ENCODE measurements at places on chromosomes 5 and 9.

GRCh38 chr5:133106761-133107572 is 55.2 kb downstream of the HSPA4 start:
- DNase-seq = peak; percentile 82

DNA sequence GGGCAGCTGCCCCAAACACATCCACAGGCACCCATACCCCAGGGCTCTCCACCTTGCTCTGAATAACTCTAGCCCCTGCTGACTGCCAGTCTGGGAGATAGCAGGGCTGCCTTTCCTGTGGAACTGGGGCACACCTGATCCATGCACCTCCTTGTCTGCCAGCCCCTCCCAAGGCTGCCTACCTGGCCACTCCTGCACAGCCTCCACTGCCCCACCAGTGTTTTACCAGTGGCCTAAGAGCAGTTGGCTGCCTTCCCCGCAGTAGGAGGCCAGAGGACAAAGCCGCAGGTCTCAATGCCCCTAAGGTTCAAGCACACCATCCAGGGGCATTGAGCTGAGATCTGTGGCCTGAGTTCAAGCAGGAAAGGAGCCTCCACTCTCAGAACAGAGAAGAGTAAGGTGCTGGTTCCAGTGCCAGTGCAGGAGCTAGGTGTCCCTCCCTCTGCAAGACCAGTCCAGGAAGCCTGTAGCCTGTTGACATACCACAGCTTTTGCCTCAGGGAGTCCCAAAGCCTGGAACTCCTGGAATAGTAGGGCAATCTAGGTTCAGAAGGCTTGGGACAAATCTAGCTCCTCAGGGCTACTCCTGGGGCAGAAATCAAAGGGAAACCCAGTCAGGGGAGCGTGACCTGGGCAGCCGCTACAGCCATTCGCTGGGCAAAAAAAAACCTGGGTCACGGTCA is 514.5 kb upstream of the PTGER4 start:
- no peak for DNase-seq

- DNase-seq = no peak
Observed at GRCh38 chr5:127732963-127733362, 29.8 kb downstream of the CCDC192 start.

GRCh38 chr9:89522261-89522958 is 24.5 kb upstream of the SEMA4D start:
- DNase-seq = peak; percentile 98

DNA sequence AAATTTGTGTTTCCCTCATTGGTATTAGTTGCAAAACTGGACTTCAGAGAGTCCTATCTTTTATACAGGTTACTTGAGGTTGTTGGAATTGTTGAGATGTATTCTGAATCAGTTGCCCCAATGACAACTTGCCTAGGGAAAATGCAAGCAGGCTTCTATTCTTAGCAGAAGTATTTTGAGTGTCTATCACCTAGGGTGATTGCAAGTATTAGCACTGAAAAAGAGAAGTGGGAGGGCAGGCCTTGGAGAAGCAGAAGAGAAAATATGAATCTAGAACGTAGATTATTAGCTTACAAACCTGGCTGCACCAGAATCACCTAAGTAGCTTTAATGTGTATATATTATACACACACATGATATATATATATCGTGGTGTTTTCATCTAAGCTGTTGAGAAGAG is 43.2 kb downstream of the ADAMTS12 start:
- DNase-seq = no peak

GRCh38 chr9:78866207-78867132 is 569.5 kb downstream of the PSAT1 start:
- no peak for DNase-seq

- no peak for DNase-seq
Observed at GRCh38 chr5:97338729-97339128, 155.7 kb upstream of the RIOK2 start.

- DNase-seq = peak; percentile 45
Observed at GRCh38 chr5:148740966-148741742, 85.3 kb upstream of the ADRB2 start.

GRCh38 chr5:79397080-79397479 is 116.9 kb downstream of the HOMER1 start:
- DNase-seq = no peak

GRCh38 chr9:79371948-79372555 is 199.7 kb upstream of the TLE4 start:
- no peak for DNase-seq

- no peak for DNase-seq
Observed at GRCh38 chr9:29319736-29320513, 1746.6 kb upstream of the C9orf72 start.
